ENCODE measurements at places on chromosomes 12 and 14.
A peak's percentile ranks its signal among the peaks of the same experiment; 100 is the strongest.

DNA sequence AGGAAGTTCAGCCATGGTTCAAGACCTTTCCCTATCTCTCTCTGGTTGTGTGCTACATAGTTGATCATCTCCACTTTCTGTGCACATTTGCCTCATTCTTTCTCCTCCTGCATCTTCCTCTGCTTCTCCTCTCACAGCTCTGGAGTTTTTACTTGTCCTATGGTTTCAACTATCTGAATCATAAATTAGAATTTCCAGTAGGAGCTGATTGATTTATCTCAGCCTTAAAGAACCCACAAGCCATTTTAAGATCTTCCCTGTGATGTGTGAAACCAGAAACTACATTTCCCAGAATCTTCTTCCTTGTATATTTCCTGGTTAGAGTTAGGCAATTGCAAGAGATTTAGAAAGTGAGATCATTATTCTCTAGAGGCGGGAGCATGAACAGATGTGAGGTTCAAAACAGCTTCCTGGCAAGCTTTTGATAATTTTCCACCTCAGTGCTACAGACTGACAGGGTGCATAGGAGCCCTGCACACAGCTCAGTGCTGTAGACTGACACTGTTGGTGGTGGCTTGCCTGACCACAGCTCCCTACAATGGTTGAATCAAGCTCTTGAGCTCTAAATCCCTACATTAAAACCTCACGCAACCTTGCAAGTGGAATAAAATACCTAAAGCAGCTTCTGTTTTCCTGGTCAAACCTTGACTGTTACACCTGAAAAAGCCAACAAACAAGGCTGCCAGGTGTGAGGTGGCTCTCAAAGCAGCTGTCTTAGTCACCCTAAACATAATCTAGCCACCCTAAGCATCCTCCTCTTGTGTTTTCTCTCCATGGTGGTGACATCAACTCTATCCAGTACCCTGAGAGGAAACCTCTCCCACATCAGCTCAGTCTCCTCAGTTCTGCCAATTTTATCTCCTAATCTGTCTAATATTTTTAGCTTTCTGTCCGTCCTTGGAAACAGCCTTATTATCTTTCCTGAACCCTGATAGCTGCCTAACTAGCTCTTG, 21.5 kb upstream of the IFNG start:
- DNase-seq: no peak

DNA sequence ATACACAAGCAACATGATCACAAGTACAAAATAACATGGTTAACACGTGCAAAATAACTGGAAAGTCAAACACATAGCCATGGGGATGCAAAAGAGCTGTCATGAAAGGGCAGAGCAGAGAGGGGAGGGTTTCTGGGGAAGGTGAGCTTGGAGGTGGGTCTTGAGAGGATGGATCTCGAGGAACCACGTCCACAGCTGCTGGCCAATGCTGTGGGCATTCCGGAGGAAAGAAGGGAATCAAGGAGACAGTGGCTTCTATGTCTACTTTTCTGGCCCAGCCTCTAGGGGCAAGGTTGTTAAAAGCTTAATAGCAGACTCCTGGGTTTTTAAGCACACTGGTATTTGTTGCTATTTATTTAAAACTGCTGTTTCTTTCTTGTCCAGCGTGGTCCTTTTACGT, 8.4 kb upstream of the MYH7 start:
- no peak for DNase-seq

DNA sequence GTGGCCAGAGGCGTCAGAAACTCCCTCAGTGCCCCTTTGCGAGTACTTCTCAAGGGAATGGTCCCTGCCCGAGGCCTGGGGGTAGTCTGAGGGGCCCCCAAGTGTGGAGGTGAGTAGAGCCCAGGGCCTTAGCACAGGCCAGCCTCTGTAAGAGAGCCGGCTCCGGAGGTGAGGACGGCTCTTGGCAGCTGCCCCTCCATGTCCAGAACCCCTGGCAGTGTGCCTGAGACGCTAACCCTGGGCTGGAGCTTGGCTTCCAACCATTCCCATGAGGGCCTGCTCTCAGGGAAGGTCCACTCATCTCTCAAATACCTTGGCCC, 61.7 kb downstream of the PRMT8 start:
- DNase-seq: no peak

DNA sequence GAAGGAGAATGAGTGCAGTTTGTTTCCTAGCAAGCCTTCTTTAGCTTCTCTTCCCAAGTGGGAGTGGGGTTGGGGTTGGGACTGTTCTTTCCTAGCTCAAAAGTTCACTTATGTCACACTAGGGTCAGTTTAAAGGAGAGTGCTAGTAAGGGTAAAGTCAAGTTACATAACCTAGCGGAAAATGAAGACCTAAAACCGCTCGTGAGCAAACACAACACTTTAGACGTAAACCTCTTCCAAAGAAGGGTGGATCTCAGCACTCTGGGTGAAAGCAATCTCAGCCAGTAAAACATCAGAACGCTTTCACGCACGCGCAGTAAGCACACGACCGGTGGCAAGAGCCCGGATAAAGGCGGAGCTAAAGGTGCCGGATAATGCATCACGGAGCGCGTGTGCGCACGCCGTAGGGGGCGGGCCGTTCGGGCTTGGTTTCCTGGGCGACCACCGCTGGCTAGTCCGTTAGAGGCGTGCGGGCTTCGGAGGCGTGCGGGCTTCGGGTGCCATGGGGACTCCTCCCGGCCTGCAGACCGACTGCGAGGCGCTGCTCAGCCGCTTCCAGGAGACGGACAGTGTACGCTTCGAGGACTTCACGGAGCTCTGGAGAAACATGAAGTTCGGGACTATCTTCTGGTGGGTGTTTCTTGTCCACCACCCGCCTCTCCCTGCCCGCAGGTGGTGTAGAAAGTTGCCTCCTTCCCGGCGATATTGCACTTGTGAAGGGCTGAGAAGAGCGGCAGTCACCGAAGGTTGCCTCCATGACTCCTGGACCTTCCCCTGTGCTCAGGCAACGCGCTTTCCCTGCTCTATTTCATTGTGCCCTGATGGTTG, at the start of gene SNAPC1:
TSS of gene SNAPC1 (plus strand) at position 462 of the 828 bp plus-strand sequence. CDS start at position 503, 41 bp downstream.
- peak; percentile 91 for DNase-seq

- DNase-seq: no peak
These were observed 104.9 kb upstream of the NOVA1 start for GRCh38 chr14:26702721-26703230.

DNA sequence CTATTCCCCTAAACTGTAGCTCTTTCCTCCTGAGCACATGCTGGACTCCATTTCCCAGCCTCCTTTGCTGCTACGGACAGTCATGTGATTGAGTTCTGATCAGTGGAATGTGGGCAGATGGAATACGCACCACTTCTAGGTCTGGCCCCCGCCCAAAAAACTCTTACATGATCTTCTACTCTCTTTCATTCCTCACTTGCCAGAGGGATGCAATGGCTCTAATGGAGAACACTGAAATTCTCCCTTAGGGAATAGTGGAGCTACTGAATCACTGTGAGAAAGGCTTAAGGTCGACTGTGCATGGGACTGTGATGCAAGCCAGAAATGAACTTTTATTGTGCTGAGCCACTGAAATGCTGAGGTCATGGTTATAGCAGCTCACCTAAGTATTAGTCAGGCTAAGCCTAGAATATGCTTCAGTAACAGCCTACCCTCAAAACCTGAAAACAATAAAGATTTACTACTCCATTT, 13.0 kb upstream of the TMED2 start:
- DNase-seq: no peak

DNA sequence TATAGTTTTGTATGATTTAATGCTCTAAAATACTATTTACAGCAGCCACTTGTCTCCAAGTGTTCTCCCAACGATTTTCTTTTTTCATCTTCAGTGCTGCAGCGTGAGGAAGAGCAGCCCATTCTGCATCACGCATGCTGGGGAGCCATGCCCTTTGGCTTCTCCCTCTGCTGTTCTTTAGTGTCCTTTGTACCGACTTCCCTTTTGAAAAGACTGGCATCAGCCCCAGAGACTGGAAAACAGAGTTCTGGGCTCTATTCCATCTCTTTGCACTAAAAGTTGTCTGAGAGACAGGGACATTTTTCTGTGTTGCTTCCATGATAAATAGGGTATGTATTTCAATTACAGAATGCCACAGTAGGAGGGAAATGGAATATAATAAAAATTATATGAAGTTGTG, 105.1 kb downstream of the RERG start:
- DNase-seq: no peak

DNA sequence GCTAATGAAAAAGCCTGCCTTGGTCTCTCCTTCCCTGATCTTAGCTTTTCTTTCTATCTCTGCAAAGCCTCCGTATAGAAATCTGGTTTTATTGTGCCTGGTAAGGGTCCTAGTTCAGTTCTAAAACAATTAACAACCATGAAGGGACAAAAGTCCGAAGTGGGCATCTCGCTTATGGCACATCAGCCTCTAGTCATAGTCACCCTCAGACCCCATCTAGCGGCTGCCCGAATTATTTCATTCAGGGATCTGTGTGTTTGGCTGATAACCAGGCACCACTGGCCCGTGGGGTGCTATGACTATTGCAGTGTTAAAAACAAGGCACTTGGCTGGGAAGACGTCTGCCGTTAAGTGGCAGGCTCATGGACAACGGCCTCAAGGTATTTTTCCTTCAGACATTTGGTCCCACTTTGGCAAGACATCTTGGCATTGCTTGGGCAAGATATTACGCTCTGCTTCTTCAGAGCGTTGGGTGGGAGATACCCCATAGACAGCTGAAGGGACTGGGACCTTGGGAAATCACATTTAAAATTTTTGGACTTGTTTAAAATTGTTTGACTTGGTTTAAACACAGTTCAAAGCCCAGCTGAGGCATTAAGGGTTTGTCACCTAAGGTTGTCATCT, 87.1 kb downstream of the SINHCAF start:
- peak; percentile 69 for DNase-seq

DNA sequence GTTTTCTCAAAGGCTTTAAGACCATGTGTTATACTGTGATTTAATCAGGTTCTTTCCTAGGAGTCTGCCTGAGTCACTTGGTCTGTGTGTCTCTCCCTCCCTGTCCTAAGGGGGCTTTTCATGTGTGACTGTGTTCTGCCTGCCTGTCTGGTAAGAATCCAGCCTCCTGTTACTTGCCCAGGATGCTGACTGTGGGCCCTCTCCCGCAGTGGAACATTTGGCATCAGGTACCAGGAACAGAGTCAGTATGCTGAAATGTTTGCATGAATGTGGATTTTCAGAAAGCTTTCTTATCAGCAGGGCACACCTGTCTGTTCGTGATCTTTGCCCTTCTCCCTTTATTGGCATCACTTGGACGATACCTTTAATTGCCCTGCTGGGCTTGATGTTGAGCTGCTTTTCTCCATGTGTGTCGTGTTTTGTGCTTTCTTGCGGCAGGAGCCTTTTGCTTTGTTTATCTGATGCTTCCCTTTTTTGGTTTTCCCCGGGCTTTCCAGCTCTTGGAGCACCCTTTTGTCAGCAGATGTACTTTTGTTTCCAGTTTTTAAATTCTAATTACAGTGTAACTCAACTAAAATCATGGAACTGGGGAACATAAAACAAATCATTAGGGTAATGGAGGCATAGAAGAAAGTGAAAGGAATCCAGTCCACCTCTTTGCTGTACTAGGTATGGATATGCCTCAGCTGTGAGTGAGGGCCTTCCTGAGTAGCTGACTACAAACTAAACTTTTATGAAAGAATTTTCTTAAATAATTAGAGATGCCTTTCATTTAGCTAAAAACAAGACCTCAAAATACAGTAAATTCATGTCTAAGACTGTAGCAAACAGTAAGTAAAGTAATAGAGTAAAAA, 72.5 kb downstream of the TRAF3 start:
- no peak for DNase-seq

- DNase-seq: no peak
These were observed 47.6 kb upstream of the ATP2B1 start for GRCh38 chr12:89756194-89756584.

- DNase-seq: no peak
These were observed 2.8 kb downstream of the FBXO21 start for GRCh38 chr12:117187421-117187820.

DNA sequence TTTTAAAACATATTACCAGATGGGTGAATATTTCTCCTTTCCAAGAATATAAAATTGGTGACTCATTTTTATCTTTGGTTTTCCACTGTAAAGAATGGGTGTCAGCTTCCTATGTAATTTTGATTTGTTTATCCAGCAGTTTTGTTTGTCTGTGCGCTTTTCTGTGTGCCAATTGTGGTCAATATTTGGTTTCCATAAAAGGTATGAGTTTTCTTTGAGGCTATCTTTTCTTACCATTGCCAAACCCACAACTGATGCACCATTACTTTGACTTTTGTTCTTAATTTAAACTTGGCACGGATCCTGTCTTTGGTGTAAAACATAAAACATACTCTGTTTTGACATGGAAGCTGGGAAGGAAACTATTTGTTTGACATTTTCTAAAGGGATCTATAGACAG, 78.8 kb upstream of the NAV3 start:
- DNase-seq: no peak

GRCh38 chr12:26939953-26940352, 1.7 kb downstream of the FGFR1OP2 start:
- no peak for DNase-seq

DNA sequence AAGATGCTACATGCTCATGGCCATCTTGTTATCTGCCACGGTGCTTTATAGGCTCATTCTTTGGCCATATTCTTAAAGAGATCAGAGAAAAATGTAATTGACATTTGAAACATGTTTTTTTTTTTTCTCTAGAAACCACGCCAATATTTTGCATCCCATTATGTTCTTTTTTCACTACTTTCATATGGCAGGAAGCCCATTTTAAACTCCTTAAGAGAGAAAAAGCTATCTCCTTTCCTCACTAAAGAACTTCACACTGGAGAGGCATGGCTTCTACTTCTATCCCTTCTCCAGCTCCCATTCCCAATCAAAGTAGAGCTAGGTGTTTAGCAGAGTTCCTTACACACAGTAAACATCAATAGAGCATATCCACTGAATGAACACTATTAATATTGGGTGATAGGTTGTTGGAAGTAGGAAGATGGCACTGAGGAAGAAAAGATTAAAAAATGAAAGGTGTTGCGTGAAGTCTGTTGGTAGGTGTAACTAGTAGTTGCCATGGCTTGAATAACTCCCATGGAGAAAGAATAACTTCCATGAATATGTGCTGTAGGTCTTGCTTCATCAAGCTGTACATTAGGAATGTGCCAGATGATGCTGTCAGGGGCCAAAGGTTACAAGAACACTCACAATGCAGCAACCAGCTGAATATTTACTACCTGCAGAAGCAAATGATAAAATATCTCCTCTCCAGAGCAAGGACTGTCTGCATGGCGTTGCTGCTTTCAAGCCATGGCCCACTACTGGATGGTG, 178.8 kb downstream of the STXBP6 start:
- no peak for DNase-seq

Measured in mesothelial cell of epicardium (in vitro differentiated cells).